CD4-positive, alpha-beta T cell treated with Interleukin-4 for 1 hour (primary cell): ENCODE measurements at places on chromosomes 3 and 15.

- DNase-seq = no peak
Measured at GRCh38 chr15:91148243-91148642, 48.2 kb downstream of the SV2B start.

DNA sequence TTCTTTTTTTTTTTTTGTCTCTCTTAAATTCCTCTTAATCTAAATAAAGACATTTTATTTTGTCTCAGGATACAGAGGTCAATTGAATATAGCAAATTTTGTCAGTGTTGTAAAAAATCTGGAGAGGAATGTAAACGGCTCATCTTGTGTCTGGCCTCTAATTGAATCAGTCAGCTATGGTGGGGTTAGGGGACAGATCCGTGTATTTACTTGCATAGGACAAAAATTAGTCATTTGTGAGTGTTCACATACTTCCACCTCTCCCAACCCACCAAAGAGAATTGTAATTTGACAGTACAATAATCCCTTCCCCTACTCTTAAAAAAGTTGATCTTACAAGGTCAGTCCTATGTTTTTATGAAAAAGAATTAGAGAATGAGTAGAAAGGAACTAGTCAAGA, 18.3 kb downstream of the PPARG start:
- no peak for DNase-seq

DNA sequence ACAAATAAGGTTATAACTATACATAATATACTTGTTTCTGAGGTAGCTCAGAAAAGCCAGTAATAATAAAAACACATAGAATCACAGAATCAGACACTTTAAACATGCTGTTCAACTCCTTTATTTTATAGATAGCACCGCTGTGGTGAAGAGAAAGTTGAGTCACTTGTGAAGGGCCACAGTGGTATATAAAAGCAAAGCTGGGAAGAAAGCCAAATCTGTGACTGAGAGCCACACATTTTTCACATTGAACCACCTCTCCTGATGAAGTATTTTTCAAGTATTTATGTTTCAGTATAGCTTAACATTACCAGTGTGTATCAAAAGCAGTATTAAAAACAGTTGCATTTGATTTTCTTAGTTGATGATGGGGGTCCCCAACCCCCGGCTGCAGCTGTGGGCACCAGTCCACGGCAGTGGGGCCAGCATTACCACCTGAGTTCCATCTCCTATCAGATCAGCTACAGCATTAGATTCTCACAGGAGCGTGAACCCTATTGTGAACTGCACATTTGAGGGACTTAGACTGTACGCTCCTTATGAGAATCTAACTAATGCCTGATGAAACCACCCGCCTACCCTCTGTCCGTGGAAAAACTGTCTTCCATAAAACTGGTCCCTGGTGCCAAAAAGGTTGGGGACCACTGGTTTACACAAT, 46.2 kb downstream of the TBL1XR1 start:
- peak; percentile 35 for DNase-seq

DNA sequence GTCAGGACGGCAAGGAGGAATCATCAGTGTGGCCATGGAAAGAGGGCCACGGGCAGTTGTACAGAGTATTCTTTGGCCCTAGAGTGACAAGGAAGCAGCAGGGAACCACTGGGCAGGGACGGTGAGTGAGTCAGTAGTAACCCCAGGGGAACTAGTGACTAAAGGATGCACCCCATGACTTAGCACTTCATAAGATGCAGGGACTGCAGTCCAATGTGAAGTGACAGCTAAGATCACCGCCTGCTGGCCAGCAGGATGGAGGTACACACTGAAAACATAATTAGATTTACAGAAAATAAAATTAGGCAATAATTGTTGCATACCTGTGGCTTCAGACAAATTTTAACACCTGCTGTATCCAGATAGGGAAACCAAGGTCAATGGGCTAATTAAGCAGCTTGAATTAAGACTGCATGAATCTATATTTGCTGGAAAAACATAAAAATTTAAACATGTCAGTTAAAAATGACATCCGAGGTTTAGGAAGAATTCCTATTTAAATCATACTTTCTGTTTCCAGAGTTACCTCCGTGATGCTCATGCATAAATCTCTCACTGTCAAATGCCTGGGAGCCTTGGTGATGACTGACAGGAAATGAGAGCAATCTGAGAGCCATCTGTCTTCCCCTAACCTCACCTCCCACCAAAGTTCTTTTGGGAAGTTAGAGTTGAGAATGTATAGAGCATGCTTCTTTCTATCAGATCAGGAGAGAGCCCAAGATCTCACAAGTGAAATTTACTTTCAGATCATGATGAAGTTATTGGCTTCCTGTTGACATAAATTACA, 56.5 kb downstream of the DCLK3 start:
- peak; percentile 49 for DNase-seq

DNA sequence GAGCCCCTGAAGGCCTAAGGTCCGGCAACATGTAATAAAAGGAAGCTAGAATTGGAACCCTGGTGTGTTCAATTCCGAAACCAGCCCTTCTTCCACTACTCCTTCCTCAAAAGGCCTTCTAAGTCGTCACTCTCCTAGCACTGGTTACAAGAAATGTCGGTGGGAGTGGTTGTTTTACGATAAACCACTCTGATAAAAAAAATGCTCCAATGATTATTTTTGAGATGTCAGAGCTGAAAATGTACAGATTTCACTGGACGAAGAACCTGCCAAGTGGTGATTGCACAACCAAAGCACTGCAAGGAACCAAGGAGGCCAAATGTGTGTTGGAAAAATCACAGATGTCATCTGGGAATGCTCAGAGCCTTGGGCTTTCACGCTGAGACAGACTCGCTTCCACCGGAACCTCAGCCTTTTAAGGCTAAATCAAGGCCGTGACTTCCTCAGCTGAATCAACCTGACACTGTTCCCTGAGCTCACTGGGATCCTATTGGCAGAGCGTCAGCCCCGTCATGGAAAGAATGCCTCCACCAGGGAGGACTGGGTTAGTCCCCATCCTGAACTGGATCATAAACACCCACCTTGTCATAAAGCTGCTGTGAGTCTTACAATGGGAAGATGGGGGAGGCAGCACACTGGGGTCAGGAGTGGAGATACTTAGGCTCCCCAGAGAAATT, 108.1 kb upstream of the THBS1 start:
- DNase-seq = no peak

DNA sequence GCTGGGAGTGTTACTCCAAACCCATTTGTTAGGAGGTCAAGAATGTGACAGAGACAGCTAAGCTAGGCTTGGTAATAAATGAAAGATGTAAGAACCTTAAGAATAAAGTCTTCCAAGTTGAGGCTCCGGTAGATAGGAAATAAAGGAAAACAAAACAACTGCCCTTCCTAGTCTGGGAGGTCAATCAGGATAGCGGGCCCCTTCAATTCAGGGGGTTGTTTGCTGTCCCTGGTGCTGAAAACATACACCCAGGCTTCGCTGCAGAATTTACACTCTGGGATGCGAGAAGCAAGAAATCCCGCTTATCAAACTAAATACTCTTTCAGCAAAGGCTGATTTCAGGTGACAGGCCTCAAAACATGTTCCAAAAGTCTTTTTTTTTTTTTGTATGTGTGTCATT, 393.4 kb downstream of the NTRK3 start:
- DNase-seq = no peak

- no peak for DNase-seq
Measured at GRCh38 chr15:99943466-99943865, 210.2 kb upstream of the LYSMD4 start.

GRCh38 chr15:81253846-81254245, 57.2 kb downstream of the IL16 start:
- DNase-seq = no peak

DNA sequence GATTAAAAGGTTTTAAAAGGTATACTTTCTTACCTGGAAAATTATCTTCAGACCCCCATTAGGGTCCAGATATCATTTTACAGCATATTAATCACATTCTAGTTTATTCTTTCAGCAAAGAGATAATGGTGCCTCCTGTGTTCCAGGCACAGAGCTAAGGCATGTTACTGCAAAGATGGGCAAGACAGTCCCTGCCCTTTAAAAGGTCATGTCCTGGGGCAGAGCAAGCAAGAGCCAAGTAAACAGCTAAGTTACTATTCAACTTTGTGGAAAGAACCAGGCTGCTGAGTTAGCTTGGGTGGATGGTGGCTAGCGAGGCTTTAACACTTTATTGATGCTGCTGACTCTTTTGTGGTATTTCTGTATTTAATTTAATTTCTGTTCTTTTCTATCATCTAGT, 75.0 kb downstream of the LRRC28 start:
- no peak for DNase-seq
